ENCODE measurements at places on chromosomes 11 and 22.

GRCh38 chr11:82898241-82898640, 2.0 kb downstream of the PRCP start:
- no peak for DNase-seq

DNA sequence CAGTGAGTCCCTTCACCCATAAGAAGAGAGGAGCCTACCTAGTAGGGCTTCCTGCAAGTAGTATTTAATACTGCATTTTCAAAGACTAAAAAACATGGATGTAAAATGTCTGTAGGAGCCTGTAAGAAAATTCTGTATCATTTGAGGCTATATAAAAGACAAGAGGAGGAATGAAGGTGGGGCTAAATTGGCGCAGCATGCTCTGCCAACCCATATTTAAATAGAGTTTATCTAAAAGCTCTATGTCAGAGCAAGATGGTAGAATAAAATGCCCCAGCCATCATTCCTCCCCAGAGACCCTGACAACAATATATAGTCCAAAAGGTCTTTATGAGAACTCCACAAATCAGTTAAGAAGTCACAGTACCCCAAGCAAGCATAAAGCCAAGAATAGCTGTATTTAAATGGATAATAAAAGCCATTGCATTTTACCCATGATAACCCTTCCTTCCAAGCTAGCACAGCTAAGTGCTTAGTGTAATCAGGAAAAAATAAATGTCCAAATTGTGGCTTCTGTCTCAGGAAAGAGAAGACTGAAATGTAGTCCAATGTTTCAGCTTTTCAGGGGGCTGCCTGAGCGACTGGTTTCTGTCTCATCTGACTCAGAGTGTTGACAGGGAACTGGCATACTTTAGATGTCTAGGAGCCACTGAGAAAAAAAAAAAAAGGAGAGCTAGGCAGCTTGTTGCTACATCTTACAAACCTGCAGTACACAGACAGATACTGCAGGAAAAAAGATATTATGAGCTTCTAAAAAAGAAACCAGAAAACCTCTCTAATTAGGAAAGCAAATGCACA, 258.6 kb downstream of the METTL15 start:
- no peak for DNase-seq

- no peak for DNase-seq
Measured at GRCh38 chr11:111942829-111943228, 5.7 kb downstream of the DIXDC1 start.

GRCh38 chr22:42958937-42959336, 56.0 kb downstream of the PACSIN2 start:
- DNase-seq: no peak

DNA sequence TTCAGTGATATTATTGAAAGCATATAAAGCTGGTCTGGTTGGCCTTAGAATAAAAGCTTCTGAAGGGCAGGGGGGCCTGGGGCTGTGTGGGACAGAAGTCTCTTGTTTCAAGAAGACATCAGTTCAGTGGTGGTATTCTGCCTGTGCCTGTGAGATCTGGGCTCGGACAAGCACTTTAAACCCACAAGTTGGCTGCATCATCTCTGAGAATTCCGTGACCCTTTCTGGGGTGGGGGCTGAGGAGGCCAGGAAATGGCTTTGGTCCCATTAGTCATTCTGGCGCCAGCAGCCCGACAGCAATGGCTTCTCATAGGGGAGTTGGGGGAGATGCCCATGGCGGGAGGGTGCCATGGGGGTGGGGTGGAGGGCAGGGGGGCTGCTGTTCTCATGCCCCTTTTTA, 104.1 kb downstream of the PKNOX2 start:
- no peak for DNase-seq

GRCh38 chr11:83723999-83724398, 437.8 kb upstream of the CCDC90B start:
- no peak for DNase-seq

DNA sequence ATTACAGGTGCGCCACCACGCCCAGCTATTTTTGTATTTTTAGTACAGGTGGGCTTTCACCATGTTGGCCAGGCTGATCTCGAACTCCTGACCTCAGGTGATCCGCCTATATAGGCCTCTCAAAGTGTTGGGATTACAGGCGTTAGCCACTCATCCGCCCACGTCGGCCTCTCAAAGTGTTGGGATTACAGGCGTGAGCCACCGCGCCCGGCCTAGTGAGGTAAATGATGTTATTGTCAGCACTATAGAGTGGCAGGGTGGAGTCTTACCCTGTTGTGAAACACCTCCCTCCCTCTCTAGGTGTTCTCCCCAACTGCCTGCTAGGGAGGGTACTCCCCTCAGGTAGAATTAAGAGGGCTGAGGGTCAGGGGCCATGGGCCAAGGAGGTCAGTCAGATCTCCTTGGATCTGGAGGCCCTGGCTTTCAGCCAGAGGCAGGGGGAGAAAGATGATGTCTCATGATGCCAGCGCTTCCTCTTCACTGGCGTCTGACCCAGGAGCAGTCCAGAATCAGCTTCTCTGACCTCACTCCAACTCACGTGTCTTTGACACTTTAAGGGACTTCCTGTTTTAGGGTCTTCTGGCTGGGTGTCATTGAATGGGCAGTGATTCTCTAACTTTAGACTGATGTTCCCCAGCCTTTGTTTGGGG, 2.0 kb downstream of the GGA1 start:
- DNase-seq: no peak

DNA sequence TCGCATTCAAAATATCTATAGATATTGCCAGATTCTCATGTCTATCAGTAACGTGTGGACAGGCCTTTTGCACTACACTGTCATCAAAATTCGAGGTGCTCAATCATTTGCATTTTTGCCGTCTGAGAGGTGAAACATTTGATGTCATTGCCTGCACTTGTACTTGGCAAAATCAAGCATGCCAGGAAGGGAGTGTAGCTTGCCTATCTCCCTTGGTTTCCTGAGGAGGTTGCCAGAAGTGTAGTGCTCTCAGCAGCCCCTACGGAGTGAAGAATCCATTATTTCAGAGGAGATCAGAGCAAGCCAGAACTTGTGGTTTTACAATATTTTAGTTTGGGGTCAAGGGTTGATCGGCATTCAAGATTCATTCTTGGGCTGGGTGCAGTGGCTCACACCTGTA, 30.2 kb upstream of the APOL5 start:
- DNase-seq: no peak

- peak; percentile 88 for DNase-seq
Measured at GRCh38 chr11:35579557-35580396, 38.5 kb upstream of the FJX1 start.

DNA sequence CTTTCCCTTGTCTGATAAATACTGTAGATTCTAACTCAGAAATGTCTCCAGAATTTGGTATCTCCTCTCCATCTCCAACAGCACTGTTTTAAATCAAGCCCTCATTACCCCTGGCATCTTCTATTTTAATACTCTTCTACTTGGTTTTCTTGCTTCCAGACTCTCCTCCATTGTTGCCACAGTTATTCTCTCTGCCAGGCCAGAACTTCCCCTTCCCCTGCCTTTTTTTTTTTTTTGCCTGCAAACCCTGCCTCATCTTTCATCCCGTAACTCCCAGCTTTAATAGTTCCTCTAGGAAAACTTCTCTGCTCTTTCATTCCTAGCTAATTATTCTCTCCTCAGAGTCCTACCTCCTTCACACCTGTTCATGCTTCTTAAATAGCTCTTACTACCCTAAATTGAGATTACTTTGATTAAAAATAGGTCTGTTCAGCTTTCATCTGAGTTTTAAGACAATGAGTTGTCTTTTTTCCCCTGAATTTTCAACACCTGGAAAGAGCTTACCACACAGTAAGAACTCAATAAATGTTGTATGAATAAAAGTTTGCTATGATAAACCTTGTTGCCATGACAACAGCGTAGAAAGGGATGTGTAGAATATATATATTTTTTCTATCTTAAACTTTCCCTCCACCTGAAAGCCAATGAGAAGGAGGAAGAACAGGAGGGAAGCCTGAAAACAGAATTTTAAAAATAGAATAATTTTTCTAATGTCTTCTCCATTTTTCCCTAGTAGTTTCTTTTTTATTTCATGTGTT, 3.6 kb downstream of the IL18 start:
- no peak for DNase-seq

DNA sequence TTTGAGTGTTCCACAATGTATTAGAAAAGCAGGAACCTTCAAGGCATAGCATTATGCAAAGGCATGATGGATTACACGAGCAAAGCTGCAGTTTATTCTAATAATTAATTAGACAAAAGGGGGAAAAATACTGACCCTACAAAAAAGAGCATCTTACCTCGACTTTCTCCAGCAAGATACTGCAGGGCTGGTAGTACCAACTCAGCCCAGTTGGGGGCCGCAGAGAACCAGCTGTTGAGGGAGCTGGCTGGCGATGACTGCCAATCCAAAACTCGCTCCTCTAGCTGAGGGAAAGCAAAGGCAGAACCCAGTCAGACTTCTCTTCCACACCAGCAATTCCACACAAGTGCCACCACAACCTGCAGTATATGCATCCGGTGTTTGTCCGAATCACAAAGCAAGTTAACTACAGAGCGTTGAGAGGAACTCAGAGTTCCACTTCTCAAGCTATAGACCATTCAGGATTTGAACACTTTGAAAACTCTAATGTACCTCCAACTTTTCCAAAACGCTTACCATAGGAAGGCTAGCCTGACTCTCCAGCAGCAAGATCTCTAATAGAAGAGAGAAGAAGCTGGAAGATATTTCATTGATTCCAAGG, 13.7 kb downstream of the NFRKB start:
- no peak for DNase-seq

DNA sequence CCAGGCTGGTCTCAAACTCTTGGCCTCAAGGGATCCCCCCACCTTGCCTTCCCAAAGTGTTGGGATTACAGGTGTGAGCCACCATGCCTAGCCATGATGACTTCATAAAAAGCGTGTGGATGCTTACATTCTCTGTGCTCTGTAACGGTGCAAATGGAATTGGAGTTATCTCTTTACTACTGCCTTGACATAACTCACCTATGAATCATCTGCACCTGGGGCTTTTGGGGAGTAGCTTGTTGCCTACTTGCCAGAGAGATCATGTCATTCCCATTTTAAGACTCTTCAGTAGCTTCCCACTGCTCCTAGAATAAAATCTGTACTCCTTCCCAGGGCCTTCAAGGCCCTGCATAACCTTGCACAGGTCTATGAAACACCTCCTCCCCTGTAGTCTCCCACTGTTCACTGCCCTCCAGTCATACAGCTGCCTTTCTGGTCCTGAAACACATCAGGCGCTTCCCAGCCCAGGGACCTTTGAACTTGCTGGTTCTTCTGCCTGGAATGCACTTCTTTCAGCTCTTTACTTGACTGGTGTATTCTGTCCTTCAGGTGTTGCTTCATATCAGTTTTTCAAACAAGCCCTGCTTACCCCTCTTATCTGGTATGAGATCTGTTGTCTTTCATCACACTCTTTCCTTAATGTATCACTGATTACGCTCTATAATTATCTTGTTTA, 19.6 kb upstream of the MOGAT2 start:
- no peak for DNase-seq

GRCh38 chr11:13291800-13292199, 14.2 kb downstream of the BMAL1 start:
- DNase-seq: no peak

DNA sequence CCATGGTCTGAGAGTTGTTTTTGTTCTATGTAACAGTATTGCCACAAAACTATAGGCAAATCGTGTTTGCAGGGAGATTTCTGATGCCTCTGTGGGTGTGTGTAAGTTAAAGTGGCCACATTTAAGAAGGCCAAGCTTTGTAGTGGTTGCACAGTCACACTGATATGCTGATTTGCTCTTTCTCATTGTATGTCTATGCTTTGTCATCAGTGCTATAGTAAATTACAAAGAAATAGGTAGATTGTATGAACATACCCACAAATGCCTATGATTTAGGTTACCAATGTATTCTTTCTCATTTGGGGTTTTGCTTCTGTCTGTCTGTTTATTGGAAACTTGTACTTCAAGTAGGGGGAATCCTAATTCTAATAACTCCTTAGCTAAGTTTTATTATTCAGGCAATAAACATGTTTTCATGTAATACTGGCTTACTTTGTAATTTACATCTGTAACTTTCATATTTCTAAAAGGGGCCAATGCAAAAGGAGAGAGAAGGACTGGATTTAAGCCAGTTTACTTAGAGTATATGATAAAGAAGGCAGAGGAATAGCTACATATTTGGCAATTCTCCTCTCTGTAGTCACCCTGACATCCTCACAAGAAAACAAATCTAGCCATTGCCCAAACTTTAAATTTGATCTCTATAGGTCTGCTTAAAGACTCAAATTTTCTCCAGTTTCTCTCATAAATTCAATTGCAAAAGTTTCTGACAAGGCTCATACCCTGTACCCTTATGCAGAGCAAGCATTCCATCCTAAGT, 2.0 kb downstream of the FIBIN start:
- no peak for DNase-seq

DNA sequence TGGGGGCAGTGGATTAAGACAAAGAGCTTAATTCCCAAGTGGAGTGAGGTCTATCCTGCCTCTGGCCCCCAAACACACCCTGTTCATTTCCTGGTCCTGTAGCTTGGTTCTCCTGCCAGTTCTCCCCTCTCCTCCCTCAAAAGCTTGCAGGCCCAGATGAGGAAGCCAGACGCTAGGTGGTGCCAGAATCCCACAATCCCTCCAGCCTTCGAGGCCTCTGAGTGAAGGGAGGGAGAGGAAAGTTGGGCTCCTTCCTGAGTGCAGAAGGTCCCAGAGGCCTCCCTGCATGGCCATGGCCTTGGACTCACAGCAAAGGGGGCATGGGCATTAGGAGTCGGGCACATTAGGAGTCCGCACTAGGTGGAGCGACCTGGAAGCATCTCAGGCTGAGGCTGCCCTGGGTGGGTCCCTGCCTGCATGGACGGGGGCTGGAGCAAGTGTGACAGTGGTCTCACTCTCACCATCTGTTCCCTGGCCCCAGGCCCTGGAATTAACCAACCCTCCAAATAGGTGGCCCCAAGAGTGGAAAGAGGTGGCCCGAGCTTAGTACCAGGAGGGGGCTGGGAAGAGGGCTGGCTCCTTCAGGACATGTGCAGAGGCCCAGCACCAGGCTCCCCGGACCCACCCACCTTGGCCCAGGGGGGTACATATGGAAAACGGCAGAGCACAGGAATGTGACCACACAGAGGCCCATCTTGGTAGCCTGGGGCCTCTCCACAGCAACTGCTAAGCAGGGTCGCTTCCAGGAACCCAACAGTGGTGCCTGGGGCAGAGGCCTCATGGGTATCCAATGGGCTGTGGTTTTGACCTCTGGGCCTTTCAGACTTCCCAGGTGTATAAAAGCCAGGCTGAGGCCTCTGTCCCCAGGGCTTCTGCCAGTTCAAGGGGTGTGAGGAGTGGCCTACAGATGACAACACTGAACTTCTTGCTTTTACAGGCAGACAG, 5.2 kb downstream of the FXYD2 start:
- no peak for DNase-seq

GRCh38 chr11:12330485-12331231, 46.7 kb upstream of the PARVA start:
- DNase-seq: no peak

DNA sequence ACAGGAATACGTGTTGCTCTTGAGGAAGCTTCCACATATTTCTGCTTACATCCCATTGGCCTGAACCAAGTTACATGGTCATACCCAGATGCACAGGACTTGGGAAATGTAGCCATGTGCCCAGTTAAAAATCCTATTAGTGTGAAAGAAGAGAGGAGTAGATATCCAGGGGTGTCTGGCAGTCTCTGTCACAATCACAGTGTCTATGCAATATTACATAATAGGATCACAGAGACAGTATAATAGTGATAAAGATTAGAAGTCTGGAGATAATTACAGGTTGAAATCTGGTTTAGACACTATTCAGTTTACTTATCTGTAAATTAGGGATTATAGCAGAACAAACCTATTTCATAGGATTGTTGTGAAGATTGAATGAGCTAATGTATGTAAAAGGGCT, 62.6 kb upstream of the SLC6A5 start:
- DNase-seq: no peak

Data from brain pericyte (primary cell).